ENCODE measurements at places on chromosomes 3 and 15.

- DNase-seq = peak; percentile 56
Observed at GRCh38 chr3:197224034-197224444, 74.4 kb downstream of the DLG1 start.

DNA sequence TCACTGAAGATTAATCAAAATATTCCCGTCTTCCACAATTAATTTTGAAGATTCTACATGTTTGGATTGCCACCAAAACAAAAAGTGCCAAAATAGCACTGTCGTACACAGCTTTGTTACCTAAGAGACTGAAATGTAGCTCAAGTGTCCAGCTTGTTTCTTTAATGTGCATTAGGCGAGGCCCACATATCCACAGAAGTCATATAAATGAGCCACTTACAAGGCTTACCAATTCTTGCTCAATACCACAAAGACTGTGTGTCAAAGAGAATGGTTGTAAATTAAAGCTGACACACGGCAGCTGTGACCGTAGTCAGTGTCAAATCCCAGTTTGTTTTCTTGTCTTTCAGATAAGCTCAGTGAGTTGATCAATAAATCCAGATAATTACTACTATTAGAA is 639.4 kb upstream of the TBL1XR1 start:
- no peak for DNase-seq

GRCh38 chr3:194443901-194444300 is 42.9 kb downstream of the ATP13A3 start:
- DNase-seq = no peak

GRCh38 chr15:90259524-90259923 is 5.9 kb upstream of the NGRN start:
- no peak for DNase-seq

DNA sequence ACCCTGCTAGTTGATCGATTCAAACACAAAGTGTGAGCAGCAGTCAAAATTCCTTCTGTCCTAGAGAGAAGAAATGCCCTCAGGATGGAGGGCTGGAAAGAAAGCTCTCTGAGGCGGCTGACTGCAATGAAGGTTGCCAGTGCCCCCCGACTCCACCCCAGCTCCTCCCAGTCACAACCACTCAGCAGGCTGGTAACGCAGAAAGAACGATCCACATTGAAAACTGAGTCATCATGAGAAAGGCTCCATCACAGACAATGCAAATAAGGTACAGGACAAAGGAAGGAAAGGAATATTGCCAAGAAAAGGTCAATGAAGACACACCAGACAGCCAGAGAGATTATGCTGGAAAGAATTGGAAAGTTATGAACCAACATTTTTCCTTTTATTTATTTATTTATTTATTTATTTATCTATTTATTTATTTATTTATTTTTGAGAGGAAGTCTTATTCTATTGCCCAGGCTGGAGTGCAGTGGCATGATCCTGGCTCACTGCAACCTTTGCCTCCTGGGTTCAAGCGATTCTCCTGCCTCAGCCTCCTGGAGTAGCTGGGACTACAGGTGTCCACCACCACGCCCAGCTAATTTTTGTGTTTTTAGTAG is 17.4 kb upstream of the VGLL4 start:
- peak; percentile 46 for DNase-seq

- DNase-seq = no peak
Observed at GRCh38 chr3:45739991-45740390, 50.8 kb downstream of the SACM1L start.

GRCh38 chr3:90241481-90241880 is 1134.1 kb downstream of the EPHA3 start:
- DNase-seq = no peak

GRCh38 chr15:29522373-29523276 is 253.0 kb upstream of the NSMCE3 start:
- DNase-seq = no peak

DNA sequence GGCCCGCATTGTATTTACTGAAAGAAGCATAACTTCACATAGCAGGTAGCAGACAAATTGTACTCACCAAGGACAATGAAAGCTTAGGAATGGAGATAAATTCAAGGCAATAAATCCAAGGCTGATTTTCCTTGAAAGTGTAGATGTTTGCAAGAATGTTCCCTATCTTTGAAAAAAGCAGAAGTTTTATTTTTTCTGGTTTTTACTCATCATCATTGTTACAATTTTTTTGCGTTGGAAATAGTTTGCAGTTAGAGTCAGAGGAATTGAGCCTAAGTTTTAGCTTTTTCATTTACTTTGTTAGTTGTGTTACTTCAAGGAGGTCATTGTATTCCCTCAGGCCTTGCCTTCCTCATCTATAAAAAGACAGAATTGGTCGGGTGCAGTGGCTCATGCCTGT is 213.9 kb upstream of the TBL1XR1 start:
- no peak for DNase-seq

DNA sequence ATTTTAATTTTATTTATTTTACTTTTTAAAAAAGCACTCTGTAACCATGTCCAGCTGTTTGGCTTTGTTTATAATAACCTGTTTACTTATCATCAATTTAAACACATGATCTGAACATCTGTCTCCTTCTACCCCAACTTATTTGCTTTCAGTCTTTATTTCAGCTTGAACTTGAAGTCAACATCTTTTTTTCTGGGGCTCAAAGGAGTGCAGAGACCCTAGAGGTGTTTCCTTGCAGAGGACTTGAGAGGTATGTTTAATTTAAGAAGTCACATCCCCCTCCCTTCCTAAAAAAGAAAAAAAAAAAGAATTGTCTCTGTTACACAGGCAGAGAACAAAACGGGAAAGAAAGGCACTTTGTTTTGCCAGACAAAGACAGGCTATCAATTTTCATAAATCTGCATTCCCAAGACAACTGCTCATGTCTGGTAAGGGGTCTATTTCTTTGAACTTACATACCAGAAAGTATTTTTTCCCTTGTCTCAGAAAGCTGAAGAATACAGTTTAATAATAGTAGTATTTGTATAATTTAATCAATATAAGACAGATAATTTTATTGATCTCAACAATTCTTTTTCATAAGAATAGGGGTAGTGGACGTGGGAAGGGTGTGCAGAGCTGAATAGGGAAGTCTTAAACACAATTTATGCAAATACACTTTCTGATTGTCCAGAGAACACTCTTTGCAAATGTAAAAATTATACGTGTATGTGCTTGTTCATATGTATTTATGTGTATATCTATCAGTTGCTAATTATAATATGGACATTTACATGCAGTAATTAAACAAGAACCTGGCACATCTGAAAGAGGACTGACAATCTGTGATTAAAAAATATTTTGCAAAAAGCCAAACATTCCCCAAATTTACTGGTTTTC is 109.7 kb upstream of the PDZRN3 start:
- DNase-seq = no peak

GRCh38 chr3:173870976-173871375 is 473.4 kb downstream of the NLGN1 start:
- no peak for DNase-seq

GRCh38 chr3:20108869-20109268 is 68.6 kb downstream of the KAT2B start:
- no peak for DNase-seq

DNA sequence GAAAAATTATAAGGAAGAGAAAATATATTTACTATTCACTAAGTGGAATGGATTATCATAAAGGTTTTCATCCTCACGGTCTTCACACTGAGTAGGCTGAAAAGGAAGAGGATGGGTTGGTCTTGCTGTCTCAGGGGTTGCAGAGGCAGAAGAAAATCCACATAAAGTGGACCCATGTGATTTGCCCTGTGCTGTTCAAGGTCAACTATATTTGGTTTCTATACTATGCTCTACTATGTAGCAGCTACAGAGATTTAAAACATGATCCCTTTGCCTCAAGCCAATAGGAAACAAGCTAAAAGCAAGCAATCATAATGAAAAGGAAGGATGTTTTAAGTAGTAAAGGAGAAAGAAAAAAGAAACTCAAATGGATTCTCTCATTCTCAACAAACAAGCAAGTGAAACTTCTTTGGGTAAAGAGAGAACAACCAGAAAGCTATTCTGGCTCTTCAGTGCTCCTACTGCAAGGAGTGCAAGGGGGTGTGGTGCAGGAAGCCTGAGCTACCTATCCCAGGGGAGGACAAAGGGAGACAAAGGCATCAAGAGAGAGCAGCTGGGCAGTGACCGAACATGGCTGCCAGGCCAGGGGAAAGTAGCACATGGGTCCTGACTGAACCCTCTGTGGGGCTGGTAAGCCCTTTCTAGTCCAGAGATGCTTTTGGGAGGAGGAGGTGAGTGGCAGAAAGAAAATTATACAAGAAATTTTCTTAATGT is 35.9 kb downstream of the SFMBT1 start:
- DNase-seq = no peak

All from kidney capillary endothelial cell (primary cell).